ENCODE measurements at places on chromosomes 3 and 15. TPM values are rescaled to one million over a fixed set of nuclear protein-coding genes. Genes with fewer than 3 reads are reported as not detected.

The ACKR4 gene
- 1.9 TPM for total RNA-seq

The CYB561D2 gene
- total RNA-seq: 15.9 TPM

DNA sequence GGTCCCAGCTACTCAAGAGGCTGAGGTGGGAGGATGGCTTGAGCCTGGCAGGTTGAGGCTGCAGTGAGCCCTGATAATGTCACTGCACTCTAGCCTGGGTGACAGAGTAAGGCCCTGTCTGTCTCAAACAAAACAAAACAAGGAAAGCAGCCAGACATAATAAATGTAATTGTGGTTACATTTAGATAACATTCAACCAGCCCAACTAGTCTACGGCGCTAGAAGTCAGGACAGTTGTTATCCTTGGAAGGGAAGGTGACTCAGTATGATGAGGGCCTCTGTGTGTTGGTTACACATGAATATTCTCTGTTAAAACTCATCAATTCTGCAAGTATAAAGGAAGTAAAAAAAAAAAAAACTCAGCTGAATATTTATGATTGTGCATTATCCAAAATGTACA is 27.0 kb upstream of the CSPG5 start:
- H3K27ac ChIP-seq: no peak overlapping the region
- no peak for DNase-seq
- H3K4me3 ChIP-seq: no peak overlapping the region
- H3K36me3 ChIP-seq: peaks cover 42% of the 10 kb centered on the region
- H3K27me3 ChIP-seq: no peaks in the 10 kb centered on the region

- DNase-seq: peak; percentile 49
- H3K4me1 ChIP-seq: peaks cover 8% of the 10 kb centered on the region
- peaks cover 4% of the 10 kb centered on the region for H3K27me3 ChIP-seq
- no peak overlapping the region for H3K27ac ChIP-seq
- no peaks in the 10 kb centered on the region for H3K36me3 ChIP-seq
These were observed 131.6 kb downstream of the LRRK1 start for GRCh38 chr15:101050623-101051290.

GRCh38 chr3:140163159-140163763 is 228.3 kb downstream of the CLSTN2 start:
- H3K4me3 ChIP-seq: no peak overlapping the region
- no peaks in the 10 kb centered on the region for H3K4me1 ChIP-seq
- no peak overlapping the region for H3K27ac ChIP-seq
- no peak for DNase-seq
- H3K36me3 ChIP-seq: no peaks in the 10 kb centered on the region

Measured in type B pancreatic cell (in vitro differentiated cells).